ENCODE measurements at places on chromosomes 1 and 21.
A peak's percentile ranks its signal among the peaks of the same experiment; 100 is the strongest.

DNA sequence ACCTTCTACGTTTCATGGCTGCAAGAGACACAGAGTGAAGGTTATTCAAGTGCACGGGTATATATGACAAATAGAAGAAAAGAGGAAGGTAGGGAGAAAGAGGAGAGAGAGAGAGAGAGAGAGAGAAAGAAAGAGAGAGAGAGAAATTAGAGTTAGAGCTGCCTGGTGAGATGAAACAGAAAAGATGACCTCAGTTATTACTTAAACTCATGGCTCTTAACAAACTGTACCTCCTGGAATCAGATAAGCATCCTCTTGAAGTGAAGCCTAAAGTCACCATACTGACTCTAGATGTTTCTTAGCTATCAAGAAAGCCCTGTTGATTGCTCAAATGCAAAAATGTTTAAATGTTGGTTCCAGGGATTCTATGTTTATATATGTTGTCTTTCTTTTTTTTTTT is 597.7 kb upstream of the ZP4 start:
- DNase-seq = no peak

- DNase-seq = no peak
Observed at GRCh38 chr1:232621050-232621449, 8.9 kb downstream of the SIPA1L2 start.

DNA sequence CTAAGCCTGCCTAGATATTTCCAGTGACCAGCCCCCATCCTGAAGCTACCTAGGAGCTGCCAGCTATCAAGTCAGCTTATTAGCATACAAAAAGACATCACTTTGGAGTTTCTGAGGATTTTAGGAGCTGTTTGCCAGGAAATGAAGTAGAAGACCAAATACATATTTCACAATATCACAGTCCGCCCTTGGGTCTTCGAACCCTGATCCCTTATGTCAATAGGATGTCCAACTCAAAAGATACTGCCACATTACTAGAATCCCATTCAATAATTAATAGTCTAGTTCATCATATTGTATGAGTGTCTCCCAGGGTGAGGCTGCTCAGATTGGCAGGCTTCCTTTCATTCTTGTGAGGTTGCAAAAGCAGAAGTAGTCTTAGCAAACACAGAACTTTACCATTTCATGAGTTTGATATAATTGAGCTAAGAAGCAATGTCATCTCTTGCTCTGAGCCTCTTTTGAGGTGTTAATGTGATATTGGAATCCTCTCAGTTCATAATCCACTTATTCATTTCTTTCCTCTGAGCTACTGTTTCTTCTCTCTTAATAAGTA is 13.6 kb downstream of the IPO9 start:
- DNase-seq = no peak

DNA sequence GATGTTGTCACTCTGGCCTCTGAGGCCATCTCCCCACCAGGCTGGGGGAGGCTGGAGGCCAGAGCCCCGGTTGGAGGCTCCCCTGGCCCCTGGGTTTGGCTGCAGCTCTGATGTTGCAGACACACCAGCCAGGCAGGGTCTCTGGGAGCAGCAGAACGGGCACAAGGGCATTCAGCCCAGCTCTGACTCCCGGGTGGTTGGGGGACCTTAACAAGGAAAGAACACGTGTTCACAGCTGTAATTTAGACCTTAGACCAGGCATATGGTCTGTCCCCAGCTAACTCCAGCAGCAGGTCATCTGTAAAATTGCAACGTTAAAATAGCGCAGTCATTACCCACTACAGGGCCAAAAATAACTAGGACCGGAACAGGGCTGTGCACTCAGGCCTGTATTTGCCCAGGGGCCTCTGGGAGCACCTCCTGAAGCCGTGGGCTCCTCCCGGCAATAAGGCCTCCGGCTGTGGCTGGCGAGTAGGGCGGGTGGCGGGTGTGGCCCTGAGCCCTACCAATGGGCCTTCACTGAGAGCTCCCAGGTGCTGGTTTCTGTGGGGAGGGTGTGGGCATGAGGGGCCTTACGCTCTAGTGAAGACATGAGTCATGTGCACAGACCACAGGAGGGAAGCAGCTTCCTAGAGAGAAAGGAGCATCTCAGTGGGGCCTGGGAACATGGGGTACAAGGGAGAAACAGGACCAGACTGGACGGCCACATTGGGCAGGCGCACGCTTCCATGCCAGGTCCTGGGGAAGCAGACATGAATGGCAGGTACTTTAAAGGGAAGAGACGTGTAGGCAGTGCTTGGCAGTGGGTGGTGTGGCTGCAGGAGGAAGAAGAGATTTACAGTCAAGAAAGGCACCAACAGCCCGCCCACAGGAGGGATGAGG is 6.1 kb downstream of the LDLRAP1 start:
- no peak for DNase-seq

GRCh38 chr1:213993929-213994328 is 6.2 kb downstream of the PROX1 start:
- DNase-seq = peak; percentile 43

- no peak for DNase-seq
Observed at GRCh38 chr1:109717729-109718128, 5.7 kb downstream of the GSTM5 start.

DNA sequence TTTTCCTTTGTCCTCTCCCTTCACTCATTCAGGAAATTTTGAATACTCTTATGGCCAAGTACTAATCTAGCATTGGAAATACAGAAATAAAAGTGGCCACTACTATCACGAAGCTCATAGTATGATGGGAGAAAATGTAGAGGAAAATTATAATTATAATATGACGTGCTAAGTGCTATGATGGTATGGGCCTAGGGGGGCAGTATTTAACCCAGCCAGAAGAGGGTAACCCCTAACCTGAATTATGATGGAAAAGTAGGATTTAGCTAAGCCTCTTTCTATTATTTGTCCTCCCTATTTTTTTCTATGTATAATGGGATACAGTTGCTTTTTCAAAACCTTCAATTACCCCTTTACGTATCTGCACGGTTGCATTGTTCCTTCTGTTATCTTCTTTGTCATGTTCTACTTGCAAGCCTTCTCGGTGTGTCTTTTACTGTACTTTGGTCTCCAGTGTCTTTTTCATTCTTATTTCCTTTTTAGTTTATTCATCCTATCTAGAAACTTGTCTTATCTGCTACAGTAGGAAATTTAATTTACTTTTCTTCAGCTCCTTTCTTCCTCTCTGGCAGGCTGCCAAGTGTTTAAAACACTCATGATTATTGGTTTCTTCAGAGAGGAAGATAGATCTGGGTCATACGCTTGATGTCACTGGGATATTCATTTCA is 88.8 kb upstream of the GPR52 start:
- no peak for DNase-seq

- no peak for DNase-seq
Observed at GRCh38 chr1:116540088-116540487, 30.7 kb downstream of the CD58 start.

- DNase-seq = no peak
Observed at GRCh38 chr1:41720861-41721410, 197.8 kb downstream of the HIVEP3 start.

- no peak for DNase-seq
Observed at GRCh38 chr1:30768830-30769718, 11.5 kb upstream of the LAPTM5 start.

- DNase-seq = no peak
Observed at GRCh38 chr1:237183963-237184540, 142.1 kb downstream of the RYR2 start.

GRCh38 chr1:117925981-117926380 is 3.4 kb downstream of the GDAP2 start:
- no peak for DNase-seq

DNA sequence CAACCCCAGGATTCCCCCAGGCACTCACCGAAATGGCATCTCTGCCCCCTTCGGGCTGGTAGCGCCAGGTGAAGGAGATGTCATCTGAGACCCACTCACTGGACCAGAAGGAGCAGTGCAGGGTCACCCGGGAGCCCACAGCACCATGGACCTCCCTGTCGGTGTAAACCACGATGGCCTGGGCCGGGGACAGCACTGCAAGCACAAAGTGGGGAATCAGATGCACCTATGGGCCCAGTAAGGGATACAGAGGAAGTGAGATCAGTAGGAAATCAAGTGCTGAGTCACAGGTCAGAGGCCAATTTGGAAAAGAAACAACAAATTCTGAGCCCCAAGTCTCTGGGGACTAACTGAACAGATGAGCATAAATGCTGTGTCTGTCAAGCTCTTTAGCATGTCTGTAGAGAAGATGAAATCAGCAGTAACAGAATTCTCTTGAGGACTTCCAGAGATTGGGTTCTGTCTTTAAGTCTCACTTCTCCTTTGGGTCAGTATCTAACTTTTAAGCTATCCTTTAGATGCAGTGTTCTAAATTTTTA is 2.5 kb downstream of the MPZ start:
- DNase-seq = no peak

DNA sequence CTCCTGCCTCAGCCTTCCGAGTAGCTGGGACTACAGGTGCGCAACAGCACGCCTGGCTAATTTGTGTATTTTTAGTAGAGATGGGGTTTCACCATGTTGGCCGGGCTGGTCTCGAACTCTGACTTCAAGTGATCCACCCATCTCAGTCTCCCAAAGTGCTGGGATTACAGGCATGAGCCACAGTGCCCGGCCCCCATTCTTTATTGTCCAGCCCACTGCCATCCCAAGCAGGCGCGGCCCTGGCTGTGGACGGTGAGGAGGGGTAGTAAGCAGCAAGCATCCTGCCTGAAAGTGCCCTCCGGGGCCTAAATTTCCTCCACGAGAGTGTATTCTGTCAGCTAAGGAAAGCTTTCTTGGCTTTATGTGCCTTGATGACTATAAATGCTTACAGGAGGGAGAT is 113.2 kb upstream of the CSF3R start:
- no peak for DNase-seq

DNA sequence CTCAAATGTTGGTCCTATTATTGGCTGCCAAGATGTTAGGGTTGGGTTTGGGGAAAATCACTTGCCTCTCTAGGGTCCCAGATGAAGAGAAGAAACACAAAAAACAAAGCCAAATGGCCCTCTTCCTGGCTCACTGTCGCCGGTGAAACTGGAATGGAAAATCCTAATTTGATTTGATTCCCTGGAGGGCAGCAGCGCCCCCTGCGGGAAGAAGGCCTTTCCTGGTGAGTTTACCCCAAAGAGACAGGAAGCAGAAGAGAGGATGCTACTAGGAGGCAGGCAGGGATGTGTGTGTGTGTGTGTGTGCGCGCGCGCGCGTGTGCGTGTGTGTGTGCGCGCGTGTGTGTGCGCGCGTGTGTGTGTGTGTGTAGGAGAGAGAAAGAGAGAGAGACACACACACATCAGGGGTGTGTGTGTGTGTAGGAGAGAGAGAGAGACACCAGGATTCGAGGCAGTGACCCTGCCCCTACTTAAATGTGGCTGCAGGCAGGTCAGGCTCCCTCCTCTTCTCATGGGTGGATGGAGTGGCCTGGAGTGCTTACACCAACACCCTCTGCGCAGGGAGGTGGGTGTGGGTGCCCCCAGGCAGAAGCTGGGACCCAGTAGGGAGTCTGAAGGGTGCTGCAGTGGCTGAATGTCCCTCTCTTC is 3.1 kb upstream of the SELENON start:
- peak; percentile 92 for DNase-seq

DNA sequence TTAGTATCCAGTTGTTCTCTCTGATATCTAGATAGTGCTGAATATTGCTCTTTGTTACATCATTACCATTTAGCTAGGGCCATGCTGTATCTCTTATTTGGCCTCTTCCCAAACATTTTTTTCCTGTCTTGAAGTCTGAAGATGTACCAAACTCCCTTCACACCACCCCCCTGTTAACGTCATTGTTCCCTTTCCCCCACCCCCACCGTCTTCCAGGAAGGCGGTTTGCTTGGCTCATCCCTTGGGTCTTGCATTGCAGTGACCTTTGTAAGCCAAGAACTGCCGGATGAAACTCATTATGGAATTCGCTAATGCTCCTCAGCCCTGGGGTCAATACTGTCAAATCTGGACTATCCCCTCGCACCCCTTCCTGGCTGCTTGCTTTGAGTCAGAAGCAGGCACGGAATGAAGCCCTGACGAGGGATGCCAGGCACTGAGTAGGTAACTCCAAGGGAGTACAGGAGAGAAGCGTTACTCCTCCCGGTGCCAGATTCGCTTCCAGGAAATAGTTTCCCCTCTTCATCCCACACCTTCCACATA is 283.1 kb downstream of the TM2D1 start:
- DNase-seq = no peak

- no peak for DNase-seq
Observed at GRCh38 chr1:36844917-36845316, 189.4 kb downstream of the GRIK3 start.

DNA sequence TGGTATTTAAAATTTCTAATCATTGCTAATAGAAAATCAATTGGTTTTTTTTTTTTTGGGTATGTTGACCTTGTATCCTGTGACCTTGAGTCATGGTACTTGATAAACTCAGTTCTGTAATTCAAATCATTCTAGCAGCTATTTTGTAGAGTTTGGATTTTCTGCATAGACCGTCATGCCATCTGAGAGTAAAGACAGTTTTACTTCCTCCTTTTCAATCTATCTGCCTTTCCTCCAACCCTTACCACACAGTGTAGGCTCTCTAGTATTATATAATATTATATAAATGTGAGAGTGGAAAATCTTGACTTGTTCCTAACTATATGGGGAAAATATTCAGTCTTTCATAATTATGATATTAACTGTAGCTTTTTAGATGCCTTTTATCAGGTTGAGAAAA is 7.0 kb downstream of the TDRD5 start:
- DNase-seq = no peak

DNA sequence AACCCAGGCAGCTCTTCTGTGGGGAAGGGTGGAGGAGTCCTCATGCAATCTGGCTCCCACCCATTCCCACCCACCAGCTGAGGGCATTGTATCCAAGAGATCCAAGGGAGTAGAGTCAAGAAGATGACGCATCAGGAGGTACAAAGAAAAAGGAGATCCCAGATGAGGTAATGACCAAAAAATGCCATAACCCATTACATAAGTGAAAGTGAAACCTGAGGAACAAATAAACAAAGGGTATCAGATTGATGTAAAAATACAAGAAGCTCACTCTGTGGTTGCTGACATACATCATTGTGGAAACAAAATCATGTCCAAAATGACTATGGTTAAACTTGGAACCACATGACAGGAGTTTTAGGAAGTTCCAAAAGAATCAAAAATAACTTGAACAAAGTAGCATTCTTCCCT is 42.5 kb downstream of the CCN1 start:
- no peak for DNase-seq

DNA sequence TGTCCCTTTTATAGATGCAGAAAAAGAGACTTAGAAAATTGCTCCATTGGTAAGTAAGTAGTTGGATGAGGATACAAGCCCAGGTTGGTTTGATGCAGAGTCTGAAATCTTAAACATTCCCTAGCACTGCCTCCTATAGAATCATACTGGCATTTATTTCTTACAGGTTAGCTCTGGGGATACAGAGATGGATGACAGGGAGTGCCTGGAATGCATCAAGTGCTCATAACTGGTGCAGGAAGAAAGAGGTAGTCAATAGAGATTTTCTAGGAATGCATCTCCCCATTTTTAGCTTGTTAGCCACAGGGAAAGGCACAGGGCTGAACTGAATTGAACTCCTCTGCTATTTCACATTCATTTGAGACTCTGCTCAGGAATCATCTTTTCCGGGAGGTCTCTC is 269.0 kb upstream of the USP24 start:
- DNase-seq = no peak
